ENCODE measurements at places on chromosomes 5 and 9.

DNA sequence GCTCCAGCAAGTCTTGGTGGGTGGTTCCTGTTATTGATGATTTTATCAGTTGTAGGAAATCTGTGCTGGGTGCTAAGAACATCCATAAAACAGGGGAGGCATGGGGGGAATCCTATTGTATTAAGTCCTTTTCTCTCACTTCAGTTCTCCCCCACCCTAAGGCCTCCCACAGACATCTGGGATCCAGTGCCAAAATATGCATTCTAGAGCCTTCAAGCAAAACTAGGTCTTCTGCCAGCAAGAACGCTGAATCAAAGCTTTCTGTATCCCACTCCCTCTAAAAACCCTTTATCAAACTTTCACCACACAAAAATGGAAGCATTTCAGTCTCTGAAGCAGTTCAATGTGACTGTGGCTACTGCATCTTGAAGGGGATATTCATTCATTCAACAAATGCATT is 281.9 kb downstream of the GAS1 start:
- no peak for DNase-seq

GRCh38 chr5:148094336-148094735 is 30.6 kb downstream of the SPINK5 start:
- no peak for DNase-seq

GRCh38 chr9:107949061-107949460 is 459.5 kb upstream of the KLF4 start:
- DNase-seq: no peak

DNA sequence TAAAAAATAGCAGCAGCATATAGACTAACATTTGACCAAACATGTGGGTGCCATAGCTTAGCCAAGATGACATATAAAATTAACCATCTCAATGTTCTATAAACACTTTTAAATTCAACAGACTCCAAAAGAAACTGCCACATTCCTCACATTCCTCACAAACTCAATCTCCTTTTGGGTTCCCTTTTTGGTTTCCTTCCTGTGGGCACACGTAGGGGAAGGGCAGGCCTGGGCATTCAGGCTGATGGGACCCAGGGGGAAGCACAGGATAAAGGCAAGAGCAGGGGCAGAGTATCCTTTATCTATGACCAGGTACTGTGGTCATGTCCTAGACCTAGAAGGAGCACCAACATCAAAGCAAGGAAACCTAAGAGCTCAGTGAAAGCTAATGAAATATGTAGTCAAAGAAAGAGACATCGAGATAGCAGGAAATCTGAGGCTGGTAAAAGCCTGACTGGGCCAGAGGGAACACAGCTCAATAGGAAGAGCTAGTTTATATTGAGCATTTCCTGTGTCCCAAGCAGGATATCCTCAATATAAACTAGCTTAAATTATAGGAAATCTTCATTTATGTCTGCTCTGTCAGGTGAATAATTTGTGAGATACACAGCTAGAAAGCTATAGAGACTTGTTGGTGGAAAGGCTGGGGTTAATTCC is 13.6 kb upstream of the ERAP1 start:
- DNase-seq: no peak

DNA sequence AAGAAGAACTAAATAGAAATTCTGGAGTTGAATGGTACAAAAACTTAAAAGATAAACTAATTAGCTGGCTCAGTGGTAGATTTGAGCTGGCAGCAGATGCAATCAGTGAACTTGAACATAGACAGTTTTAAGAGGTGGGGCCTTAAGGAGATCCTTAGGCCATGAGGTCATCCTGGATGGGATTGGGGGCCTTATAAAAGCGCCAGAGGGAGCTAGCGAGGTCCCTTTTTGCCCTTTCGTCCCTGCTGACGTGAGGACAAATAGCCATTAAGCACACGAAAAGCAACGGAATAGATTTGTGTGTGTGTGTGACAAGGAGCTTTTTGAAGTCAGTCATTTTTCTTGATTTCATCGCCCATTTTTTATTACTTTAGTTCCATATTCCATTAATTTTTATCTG is 83.3 kb downstream of the ZNF354C start:
- no peak for DNase-seq

DNA sequence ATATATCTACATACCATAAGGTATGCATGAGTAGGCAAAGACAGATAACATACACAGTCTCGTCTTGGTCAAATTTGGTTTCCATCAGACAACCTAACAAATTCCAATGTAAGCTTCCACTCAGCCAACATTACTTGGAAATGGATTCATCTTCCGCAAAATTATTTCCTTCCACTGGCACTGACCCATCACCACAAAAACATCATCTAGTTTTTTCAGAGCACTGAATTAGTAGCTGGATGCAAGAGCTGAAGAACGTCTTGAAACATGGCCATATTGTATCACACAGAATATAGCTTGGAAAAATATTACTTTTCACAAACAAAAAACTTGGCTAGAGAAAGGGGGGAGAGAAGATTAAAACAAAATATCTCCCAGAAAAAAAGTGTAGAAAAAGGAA is 73.5 kb downstream of the EFNA5 start:
- no peak for DNase-seq

GRCh38 chr9:14007190-14007769 is 306.7 kb downstream of the NFIB start:
- no peak for DNase-seq

GRCh38 chr5:25892211-25892610 is 1146.2 kb downstream of the CDH9 start:
- no peak for DNase-seq

DNA sequence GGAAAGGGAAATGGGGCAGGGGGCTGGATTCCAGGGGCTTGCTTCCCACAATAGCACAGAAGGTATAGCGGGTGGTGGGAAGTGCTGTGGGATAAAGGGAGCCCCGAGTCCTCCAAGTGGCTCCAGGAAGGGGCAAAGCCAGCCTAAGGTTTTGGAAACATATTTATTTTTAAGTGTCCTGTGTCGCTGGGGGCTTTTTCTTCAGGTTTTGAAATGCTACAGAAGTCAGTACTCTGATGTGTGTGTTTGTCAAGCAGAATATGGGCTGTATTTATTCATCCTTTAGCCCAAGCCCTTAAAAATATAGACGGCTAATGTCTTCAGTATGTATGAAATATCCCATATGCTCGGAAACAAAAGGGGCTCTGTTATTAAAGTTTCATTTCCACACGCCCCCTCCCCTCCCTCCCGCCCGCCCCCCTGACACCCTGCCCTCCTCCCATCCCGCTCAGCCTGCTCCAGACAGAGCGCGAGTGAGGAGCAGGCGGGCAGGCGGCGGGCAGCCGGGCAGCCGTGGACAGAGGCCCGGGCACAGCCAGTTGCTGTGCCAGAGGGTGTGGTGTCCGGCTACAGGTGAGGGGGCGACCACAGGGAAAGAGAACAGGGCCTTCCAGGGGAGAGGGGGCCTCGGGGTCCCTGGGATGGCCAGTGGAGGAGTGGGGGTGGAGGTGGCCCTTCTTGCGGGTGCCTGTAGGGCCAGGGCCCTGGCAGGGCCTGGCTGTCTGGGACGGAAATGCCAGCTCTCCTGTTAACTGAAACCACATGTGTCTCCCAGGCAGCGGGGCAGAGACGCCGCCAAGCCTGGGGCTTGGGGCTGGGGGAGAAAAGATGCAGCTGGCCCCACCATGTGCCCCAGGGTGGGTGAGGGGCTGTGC is 39.6 kb upstream of the SYNPO start:
- DNase-seq: no peak

DNA sequence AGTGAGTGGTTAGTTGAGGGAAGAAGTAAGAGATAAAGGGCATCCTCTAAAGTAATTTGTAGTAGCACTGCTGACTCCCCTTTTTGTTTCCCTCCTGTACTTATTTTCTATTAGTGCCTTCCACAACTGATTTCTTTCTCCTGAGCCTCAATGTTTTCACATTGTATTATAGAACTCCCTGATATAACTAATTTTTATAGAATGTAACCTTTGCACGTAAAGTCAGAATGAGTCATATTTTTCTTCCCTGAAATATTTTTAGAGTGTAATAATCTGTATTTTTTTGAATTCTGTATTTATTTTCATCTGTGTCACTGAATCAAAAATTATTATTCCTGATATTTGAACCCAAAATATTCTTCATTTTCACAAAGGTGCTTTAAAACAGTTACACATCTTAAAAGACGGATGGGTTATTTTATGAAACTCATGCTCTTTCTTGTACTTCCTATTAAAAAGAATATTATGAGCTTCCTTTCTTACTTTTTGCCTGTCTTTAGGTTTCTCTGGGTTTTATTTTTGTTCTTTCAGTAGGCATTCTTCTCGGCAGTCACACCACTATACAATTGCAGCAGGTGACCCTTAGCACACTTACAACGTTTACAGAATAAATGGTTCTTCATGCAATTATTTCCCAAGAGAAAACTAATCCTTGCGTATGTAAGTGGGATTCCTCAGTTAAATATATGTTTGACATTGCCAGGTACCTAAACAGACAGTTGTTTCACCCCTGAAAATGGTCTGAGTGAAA is 30.5 kb upstream of the DMRTA1 start:
- no peak for DNase-seq

DNA sequence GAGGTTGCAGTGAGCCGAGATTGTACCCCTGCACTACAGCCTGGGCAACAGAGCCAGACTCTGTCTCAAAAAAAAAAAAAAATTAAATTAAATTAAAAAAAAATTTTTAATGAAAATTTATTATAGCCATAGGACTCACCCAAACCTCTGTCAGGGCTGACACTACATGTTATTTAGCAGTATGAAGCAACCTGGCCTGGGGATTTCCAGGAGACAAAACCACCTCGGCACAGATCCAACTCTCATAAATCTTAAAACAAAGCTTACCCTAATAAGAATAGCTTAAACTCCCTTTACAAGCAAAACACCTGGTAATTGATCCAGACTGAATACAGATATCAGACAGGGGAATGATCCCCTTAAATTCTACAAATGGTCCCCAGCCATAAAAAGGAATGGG is 38.4 kb downstream of the PPP1R2B start:
- no peak for DNase-seq

- DNase-seq: peak; percentile 16
Measured at GRCh38 chr5:72503888-72504491, 3.2 kb downstream of the ZNF366 start.

DNA sequence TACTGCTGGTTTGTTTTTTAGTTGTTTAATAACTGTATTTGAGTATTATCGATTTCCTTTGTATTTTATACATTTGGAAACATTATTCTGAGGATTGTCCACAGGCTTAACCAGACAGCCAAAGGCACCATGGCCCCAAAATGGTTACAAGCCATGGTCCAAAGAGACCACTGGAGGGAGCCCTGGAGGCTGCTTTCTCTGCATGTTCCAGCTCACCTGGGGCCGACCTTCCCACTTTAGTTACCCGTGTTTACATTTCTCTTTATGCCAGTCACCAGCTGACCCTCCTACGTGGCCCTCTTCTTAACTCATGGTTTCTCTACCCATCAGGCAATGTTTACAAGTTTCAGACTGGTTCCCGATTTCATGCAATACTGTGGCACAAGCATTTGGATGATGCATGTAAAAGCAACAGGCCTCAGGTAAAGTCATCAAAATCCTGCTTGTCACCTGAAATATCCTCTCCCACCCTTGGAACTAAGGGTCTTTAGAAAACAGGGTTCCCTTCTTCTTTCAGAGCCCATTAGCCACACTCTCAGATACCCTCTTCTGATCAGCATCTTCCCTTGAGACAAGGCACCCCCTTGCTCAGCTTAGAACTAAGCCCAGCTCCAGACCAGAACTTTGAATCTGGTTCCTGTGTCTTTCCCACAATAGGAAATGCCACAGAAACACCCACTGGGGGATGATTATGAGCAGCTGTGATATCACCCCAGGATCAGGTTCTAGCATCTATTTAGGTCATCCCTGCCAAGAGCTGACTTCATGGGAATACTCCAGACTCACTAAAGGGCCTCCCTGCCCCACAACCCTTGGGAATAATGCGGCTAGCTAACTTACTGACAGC is 49.9 kb upstream of the GARNL3 start:
- DNase-seq: peak; percentile 51

DNA sequence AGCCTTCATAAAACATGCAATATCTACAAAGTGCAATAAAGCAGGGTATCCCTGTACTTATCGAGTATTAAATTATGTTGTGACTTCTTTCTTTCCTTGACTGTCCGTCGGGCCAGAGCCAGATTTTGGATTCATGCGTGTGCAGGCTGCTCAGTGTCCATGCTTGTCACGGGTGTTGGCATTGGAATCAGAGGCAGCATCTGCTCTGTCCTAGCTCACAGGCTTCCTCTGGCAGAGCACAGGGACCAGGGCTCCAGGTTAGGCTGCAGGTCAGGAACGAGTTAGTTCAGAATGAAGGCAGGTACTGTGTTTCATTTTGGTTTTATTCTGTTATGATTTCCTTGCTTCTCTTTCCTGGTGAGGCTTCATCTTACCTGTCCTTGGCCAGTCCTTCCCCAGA is 249.8 kb downstream of the AUH start:
- DNase-seq: no peak

- no peak for DNase-seq
Measured at GRCh38 chr5:179404321-179405053, 59.2 kb upstream of the ADAMTS2 start.

DNA sequence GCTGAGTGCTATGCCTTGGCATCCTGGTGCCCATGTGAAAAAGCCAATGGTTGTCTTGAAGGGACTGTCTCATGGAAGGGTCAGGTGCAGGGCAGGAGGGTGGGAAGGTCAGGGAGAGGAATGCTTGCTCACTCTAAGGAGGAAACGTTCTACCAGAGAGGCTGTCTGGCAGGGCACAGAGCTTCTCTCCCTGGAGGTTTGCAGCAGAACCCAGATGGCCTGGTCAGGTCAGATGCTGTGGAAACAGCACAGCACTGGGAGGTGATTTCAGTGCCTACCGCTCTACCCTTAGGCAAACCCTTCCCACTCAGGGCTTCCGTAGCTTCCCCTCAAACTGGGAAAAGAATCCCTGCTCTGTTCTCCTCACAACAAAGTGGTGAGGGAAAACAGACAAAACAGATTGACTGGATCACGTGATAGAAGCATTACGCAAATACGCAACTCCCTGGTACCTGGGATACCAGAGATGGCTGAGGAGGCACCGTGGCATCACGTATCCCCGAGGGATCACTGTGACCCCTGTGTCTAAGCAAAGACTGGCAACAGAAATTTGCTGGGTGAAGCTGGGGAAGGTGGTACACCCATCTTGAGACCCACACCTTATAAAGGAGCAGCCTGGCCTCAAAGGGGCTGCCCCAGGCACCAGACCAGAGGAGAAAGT is 3.9 kb upstream of the MGAT1 start:
- no peak for DNase-seq

GRCh38 chr5:122997294-122997693 is 39.2 kb downstream of the PPIC start:
- no peak for DNase-seq

Data from Caki2 (cell line).